ENCODE measurements at places on chromosomes 5 and 9. TPM values are rescaled to one million over a fixed set of nuclear protein-coding genes. Genes with fewer than 3 reads are reported as not detected.

Gene SEC24A
- total RNA-seq = 27.0 TPM

Gene AIF1L
- total RNA-seq = 26.4 TPM

Gene MXD3
- 20.9 TPM for total RNA-seq

Gene HSPB3
- total RNA-seq = not detected

GRCh38 chr9:12274577-12274976 is 418.6 kb upstream of the TYRP1 start:
- DNase-seq = no peak

DNA sequence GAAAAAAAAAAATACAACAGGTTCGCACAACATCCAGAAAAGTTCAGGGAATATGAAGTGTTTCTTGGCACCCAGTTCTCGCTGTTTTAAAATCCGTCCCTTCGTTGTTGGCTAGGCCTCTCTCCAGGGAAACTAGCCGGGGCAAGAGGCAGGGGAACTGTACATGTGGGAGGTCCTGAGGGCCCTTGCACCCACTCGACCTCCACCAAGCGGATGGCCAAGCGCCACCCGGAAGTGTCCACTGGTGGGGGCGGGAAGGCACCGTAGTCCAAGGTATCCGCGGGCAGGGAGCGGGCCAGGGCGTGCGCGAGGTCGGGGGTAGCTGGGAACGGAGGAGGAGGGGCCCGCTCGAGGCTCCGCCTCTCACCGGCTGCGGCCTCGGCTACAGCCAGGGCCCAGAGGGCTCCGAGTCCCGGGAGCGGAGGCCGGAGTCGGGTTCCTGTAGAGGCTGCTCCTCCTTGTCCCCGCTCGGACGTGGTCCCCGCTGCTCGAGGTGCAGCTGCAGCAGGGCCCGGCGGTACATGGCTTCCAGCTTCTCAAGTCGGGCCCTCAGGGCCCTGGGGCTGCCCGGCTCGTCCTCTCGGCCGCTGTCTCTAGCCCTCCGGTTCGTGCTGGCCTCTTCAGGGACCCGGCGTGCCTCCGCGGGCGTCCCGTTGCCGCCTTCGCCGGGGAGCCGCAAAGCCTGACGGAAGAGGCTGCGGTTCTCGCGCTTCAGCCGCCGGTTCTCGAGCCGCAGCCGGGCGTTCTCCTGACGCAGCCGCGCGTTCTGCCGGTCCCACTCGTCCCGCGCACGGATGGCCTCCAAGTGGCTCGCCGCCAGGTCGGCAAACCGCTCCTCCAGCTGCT is 720 bp downstream of the TUSC1 start:
- DNase-seq = peak; percentile 57
